Stimulated activated CD4-positive, alpha-beta T cell treated with anti-CD3 and anti-CD28 coated beads, Interleukin-1b, Interleukin-23, amount 100 ng/mL, for 24 hours (primary cell): ENCODE measurements at places on chromosomes 7 and 10.

DNA sequence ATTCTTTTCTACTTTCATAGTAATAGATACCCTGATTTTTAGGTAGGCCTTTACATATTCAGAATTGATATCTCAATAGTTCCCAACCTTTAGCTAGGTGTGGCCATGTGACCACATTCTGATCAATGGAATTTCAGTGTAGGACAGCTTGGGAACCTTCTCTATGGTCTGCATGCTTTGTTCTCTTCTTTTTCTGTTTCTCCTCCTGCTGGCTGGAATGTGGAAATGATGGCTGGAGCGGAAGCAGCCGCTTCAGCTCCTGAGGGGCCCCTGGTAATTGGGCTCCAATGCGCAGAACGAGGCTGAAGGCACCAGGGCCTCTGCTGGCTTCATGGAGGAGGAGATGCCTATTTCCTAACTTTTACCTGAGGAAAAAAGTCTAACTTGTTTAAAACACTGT, 152.6 kb downstream of the ZMYND11 start:
- no peak for DNase-seq

- no peak for DNase-seq
Measured at GRCh38 chr10:117413928-117414618, 38.8 kb upstream of the PDZD8 start.

DNA sequence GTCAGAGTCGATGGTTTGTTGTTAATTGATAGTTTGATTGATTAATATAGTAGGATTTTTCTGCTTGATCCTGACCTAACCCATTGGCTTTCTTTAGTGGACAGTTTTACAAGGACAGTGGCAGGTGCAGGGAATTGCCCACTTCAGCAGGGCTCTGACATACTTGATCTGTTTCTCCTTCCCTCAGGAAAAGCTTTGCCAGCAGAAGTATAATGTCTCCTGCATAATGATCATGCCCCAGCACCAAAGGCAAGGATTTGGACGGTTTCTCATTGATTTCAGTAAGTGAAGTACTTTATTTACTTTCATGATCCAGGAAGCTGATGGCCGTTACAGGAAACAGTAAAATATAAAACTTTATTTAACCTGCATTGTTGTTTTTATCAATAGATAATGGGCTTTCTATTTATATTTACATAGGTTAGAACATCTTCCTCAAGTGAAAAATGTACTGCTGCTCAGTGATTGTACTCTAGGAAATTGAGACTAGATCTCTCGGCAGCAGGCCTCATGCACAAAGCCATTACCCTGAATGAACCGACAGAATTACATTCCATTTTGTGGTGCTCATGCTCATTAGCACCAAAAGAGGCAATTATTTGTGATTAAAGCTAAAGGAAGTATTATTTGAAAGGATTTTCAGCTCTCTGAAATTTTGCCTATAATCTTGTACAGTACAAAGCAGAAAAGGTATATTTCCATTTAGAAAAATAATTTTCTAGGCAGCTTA, 122.5 kb upstream of the SAMD8 start:
- no peak for DNase-seq

GRCh38 chr10:74888962-74889661, 62.7 kb downstream of the KAT6B start:
- no peak for DNase-seq

DNA sequence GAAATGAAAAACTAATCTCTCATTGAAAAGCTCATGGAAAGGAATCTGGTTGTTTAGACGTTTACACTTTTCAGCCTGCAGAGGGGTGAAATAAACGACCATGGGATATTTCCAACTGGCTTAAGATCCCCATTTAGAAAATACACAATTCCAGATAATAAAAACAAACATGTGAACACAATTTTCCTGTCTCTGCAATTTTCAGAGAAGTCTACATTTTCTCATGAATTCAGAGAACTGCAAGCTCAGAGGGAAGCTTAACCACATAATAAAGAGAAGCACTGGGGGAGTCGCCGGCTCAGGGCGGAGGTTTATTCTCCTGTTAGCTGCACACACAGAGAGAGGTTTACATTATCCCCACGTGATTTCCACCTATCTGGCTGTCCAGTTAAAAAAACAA, 215.2 kb downstream of the FANK1 start:
- no peak for DNase-seq

DNA sequence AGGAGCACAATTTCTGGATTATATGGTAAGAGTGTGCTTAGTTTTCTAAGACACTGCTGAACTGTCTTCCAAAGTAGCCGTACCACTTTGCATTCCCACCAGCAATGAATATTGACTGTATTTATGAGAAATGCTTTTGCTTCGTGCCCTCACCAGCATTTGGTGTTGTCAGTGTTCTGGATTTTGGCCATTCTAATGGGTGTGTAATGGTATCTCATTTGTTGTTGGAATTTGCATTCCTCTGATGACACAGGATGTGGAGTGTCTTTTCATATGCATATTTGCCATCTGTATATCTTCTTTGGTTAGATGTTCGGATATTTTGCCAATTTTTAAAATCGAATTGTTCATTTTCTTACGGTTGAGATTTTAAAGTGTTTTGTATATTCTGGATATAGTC, 558.5 kb upstream of the FZD8 start:
- DNase-seq, result no peak

DNA sequence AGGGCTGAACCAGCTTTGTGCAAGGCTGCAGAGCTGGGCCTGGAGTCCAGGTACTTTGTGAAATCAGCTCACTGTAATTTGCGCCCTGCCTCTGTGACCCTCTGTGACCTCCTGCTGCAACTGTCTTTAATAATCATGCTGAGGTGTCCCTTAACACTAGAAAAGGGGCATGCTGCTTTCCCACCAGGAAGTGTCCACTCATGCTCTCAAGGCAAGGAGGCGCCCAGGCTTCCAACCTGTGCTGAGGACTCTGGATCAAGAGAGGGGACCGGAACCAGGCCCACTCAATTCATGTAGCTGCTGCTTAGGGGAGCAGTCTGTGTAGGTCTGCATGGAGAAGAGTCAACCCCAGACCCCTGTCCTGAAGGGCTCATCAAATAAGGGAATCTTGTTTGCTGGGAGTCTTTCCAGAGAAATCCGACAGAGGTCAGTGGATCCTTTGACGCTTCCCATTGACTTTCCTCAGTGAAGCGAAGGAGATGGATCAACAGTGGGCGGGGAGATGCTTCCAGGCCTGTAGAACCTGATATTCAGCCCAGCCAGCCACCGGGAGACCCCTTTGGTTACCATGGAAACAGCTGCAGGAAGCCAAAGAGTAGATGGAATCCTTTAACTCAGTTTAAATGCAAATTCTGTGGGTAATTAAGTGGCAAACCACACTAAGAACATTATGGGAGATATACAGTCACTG, 945.9 kb downstream of the GRID1 start:
- no peak for DNase-seq

- no peak for DNase-seq
Measured at GRCh38 chr10:116891208-116891607, 41.9 kb downstream of the ENO4 start.

- DNase-seq, result no peak
Measured at GRCh38 chr10:108696792-108697477, 1226.4 kb downstream of the XPNPEP1 start.

DNA sequence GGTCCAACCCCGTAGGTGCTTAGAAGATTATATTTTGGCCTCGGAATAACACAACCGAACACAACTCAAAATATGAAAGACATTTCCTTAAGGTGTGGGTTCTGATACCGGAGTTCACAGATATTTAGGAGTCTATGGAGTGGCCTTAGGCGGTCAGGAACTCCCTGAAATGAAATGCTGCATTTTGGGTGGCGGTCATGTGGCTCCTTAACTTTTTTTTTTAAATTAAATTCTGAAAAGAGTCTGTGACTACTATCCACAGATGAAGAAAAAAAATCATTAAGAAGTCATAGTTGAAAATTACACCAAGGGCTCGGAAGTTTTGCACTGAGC, 290.9 kb upstream of the NFE2L3 start:
- no peak for DNase-seq

DNA sequence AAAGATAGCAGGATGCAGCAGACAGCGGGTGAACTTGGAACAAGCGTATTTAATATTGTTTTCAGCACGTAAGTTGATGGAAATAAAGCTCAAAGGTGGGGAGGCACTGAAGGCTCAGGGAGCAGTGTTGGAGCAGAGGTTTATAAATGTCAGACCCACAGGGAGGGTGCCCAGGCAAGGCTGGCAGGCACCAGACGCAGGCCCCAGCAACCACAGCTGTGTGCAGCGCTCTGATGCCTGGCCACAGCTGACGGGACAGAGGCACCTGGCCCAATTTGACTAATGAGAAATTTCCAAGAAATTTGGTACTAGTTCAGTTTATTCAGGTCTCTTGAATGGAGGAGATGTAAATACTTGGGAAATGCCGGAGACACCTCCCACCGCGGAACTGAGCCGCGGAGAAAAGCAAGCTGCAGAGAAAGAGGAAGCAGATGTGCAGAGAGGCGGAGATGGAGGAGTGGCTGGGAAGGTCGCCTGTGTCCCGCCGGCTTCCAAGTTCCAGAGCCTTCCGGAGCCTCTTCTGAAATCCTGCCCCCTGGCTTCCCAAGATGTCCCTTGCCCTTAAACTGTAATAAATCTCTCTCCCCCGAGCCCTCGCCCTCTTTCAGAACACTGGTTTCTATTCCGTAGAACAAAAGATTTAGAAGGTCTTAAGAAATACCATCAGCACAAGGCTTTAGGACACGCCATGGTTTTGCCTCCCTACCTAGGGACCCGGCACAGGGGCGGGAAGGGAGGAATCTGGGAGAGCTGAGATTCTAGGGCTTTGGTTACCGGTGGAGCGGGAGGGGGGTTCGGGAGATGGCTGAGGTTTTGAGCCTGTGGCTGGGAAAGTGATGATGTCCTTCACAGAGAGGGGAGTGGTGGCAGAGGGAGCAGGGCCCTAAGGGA, 38.4 kb upstream of the PLXNA4 start:
- DNase-seq, result no peak

GRCh38 chr7:128703609-128704241, 31.6 kb downstream of the GARIN1A start:
- no peak for DNase-seq

DNA sequence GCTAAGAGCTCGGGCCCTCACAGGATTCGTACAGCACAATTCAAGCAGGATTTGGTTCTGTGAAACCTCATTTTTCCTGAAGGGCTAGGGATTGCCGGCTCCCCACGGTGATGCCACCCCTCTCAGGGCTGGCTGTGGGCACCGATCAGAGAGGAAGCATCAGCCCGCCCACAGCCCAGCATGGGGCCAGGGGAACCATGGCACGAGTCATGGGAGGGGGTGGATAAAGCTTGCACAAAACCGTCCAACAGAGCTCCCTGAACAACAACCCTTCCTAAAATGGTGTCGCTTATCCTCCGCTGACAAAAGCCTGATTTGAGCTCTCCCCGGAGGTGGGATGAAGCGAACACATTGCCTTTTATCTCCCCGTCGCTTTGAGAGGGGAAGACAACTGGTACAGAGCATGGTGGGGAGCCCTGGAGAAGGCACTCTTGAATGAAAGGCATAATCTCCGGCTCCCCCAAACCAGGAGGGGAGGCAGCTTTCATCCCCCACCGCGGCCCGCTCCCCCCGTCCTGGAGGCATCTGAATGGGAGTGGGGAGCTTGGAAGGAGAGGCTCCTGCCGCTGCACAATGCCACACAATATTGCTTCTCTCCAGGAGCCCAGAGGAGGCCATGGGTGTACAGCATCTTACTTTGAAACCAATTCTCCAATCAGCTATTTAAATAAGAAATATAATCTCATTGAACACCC, 144.0 kb downstream of the RPS24 start:
- no peak for DNase-seq

DNA sequence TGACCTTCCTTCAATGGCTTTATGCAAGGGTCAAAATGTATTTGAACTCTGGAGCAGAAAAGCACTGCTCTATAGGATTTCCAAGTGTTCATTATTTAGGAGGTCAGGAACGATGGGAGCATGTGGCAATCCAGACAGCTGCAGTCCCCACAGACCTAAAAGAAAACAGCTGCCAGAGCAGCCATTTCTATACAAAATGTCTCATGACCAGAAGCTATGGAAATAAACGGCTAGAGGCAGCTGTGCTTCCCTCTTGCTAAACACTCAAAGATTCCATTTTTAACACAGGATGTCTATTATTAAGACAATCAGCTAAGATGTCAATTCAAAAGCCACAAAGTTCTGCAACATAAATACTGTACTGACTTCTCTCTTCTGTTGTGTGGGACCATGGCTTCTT, 879.1 kb upstream of the C7orf33 start:
- DNase-seq, result no peak

DNA sequence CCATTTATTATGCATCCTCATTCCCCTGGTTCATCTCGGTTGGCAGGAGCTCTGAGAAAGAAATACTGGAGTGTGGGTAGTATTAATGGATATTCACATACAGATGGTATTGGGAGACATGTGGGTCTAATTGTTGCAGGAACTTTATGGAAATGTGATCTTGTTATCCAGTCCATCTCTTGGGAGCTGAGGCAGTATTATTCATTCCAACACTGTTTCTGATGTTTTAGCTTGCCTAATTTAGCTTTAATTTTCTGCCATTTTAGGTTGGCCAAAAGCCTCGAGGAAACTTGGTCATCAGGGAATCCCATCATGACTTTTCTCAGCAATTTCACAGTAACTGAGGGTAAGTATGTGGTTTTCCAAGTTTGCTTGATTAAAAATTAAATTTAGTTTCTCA, 125.7 kb downstream of the ABCA13 start:
- DNase-seq, result no peak

DNA sequence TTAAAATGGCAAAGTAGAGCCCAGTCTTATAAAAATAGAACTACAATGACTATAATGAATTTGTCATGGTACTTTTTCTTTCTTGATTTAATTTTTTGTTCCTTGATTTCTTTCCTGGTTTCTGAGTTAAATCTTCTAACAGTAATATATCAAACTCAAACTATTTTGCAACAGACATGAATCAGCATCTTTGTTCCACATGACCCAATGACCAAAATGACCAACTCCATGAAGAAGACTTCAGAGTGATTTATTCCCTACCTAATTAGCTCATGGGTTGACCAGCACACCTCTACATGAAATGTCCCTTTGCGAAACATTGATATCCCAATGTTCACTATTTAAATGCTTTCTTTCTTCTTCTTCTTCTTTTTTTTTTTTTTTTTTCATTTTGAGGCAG, 30.9 kb downstream of the NMT2 start:
- no peak for DNase-seq
